ENCODE measurements at places on chromosomes 6 and 20.

GRCh38 chr20:15039088-15039752, 701.8 kb upstream of the FLRT3 start:
- no peak for DNase-seq

GRCh38 chr20:45433316-45433715, 17.4 kb downstream of the PIGT start:
- no peak for DNase-seq

GRCh38 chr6:105994591-105995390, 91.3 kb upstream of the PRDM1 start:
- no peak for DNase-seq

- DNase-seq: no peak
Observed at GRCh38 chr6:3381233-3381921, 75.5 kb downstream of the SLC22A23 start.

DNA sequence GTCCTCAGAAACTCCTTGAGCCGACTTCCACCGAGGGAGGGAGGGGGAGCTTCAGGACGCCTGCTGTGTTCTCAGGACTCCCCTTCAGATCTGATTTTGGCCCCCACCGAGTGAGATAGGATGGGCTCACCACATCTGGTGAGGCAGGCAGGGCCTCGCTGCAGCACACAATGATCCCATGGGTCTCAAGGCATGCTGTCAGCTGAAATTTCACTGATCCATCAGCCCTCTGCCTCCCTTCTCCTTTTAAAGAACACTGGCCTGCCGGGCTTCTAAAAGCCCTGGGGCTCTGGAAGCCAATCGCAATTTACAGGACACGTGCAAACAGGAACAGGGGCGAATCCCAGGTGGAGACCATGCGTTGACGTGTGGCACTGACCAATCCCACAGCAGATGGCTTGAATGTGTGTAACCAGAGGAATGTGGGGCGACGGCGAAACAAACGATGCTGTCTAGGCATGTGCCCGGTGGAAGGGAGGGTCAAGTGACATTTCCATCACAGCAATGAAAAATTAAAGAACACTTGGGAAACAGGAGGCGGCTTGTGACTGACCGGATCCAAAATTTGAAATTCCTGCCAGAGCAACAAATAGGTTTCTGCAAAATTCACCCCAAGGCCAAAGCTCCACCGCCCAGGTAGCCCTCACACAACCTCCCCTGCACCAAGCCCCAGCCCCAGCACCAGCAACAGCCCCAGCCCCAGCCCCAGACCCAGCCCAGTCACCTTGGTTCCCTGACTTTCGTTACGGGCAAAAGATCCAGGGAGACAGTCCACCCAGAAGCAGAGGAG, 167.1 kb upstream of the ZNF337 start:
- DNase-seq: no peak

- no peak for DNase-seq
Observed at GRCh38 chr6:23696992-23697391, 429.0 kb upstream of the NRSN1 start.

GRCh38 chr20:13034115-13034514, 25.3 kb downstream of the SPTLC3 start:
- DNase-seq: no peak

GRCh38 chr20:37987602-37988290, 45.5 kb downstream of the TTI1 start:
- no peak for DNase-seq

DNA sequence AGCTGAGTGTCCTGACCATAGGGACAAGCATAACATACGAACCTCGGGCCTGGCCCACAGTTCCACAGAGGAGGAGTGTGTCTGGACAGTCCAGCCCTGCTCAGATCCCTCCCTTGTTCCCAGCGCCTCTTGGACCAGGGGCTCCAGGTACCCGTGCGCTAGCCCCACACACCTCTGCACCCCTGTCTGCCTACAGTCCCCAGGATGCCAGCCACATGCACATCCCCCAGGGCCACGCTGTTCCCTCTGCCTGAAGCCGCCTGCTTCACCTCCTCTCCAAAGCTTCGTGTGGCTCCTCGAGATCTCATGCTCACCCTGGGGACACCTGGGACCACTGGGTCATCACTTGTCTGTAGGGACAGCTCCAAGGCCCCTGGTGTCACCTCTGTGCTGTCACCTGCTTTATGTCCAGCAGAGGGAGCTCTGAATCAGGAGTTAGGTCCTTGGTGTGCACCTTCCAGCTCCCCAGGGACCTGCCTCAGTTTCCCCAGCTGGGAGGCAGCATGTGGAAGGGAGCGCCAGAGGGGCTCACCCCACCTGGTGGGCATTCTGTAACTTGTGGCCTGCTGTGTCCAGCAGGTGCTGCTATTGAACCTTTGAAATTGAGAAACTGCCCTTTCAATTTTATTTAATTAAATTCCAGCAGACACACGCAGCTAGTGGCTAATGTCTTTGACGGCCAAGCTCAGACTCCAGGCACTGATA, 7.3 kb upstream of the YTHDF1 start:
- DNase-seq: peak; percentile 58

- DNase-seq: peak; percentile 69
Observed at GRCh38 chr20:53413186-53413631, 180.4 kb downstream of the ZNF217 start.

DNA sequence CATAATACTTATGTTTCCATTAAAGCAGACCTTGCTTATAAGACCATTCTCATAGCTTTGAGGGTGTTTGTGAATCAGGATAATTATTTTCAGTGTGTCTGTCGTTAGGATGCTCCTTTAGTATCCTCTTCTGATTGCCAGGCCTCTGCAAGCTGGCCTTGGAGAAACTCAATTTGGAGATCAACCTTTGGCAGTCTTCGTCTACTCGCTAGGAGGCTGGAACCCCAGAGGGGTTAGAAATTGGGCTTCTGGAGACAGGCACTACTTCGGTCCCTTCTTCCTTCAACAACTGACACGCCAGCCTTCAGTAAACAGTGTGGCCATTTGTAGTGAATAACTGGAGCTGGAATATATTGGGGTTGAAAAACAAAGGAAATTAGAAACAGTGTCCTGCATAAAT, 100.8 kb upstream of the CITED2 start:
- no peak for DNase-seq

- DNase-seq: no peak
Observed at GRCh38 chr20:41453010-41453950, 86.7 kb upstream of the EMILIN3 start.
